Fibroblast of lung (primary cell): ENCODE measurements at places on chromosomes 5 and 9.

DNA sequence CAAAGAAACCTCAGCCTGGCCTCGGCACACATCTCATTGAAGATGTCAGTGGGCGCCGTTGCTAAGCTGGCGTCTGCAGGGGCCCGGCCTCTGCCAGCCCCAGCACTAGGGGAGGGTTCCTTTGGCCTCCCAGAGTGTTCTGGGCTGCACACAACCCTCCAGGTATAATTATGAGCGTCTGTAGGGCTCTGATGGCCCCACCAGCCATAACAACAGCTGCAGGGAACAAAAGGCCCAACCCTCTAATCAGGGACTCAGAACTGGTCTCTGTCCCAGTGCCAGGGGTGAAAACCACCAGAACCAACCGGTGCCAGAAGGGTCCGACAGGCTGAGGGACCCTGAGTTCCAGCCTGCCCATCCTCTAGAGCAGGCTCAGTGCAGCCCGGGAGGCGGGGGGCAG lies 39.5 kb upstream of the SLC12A7 start:
- H3K4me1 ChIP-seq: no peaks in the 10 kb centered on the region
- peaks cover 8% of the 10 kb centered on the region for H3K27me3 ChIP-seq
- no peak for DNase-seq
- H3K4me3 ChIP-seq: no peak overlapping the region
- H3K36me3 ChIP-seq: no peaks in the 10 kb centered on the region

DNA sequence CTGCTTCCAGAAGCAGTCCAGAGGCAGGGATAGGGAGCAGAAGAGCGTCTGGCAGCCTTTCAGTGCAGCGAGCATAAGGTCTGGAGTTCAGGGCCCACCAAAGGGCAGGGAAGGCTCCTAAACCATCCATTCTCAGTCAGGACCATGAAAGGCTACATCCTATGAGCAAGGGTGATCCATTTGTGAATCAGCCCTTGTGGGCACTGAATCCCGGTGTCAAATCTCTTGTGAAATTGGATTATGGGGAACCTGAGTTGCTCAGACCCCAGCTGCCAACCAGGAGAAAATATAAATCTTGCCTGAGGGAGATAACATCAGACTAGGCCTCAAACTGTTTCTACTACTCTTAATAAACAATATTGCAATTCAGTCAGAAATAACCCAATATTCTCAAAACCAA lies 204.4 kb downstream of the SYK start:
- H3K27me3 ChIP-seq: no peaks in the 10 kb centered on the region
- H3K4me1 ChIP-seq: no peaks in the 10 kb centered on the region
- no peak overlapping the region for H3K4me3 ChIP-seq
- no peak for DNase-seq
- H3K36me3 ChIP-seq: no peaks in the 10 kb centered on the region

GRCh38 chr9:34170237-34170991 lies 8.4 kb upstream of the UBAP1 start:
- no peaks in the 10 kb centered on the region for H3K36me3 ChIP-seq
- no peaks in the 10 kb centered on the region for H3K4me1 ChIP-seq
- H3K4me3 ChIP-seq: no peak overlapping the region
- no peak for DNase-seq

DNA sequence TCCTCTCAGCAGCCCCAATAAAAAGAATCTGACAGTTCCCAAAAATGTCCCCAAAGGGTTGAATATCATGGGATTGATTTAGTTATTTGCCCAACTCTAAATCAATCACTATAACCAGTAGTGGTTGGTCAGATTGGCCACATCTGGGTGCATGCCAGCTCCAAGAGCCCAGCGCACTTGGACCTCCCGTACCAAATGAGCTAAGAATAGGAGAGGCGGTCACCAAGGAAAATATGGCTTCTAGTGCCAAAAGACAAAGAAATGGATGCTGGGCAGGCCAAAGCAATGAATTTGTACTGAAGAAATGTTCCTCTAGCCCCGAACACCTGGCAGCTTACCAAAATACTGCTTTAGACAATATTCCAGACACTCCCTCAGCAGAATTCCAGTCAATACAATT lies 80.3 kb downstream of the RCL1 start:
- H3K27ac ChIP-seq: no peak overlapping the region
- H3K4me3 ChIP-seq: no peak overlapping the region
- no peak for DNase-seq
- no peaks in the 10 kb centered on the region for H3K4me1 ChIP-seq
- no peaks in the 10 kb centered on the region for H3K36me3 ChIP-seq
- no peaks in the 10 kb centered on the region for H3K27me3 ChIP-seq

DNA sequence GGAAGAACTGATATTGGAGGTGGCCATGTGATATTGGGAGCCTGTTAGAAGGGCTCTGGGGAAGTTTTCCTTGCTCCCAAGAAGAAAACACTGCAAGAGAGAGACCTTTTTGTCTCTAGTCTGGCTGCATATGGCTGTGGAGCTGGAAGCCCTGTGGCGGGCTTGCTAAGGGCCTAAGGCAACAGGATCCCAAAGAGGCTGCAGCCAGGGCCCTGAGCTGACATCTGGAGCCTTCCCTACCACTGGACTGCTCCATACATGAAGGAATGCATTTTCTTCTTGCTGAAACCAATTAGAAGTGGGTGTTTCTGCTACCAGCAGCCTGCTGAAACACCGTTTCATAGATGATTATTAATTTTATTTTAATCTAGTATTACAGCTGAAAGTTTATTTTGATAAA lies 42.2 kb downstream of the GNAQ start:
- H3K27ac ChIP-seq: no peak overlapping the region
- H3K4me1 ChIP-seq: peaks cover 5% of the 10 kb centered on the region
- H3K36me3 ChIP-seq: no peaks in the 10 kb centered on the region
- no peak for DNase-seq
- no peak overlapping the region for H3K4me3 ChIP-seq

DNA sequence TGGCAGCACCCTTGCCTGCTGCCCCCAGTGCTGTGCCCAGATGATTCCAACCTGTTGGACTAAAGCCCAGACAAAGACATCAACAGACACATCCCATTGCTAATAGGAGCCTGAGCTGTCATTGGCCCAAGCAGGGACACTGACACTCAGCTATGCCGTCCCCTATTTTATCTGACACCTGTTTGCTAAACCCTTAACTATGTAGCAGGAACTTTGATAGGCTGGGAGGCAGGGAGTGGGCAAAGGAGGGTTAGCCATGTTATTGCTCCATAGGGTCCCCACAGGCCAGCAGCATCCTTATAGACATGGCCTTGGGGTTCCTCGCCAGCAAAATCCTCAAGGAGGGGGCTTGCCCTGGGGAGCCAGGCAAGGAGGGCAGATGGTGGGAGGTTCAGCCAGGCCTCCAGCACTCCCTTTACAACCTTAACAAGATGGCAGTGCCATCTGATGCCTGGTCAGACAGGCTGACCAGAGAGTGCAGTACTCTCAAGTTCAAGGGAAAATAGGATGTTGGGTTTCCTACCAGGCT lies 50.4 kb upstream of the CDKN2AIPNL start:
- H3K4me3 ChIP-seq: no peak overlapping the region
- no peaks in the 10 kb centered on the region for H3K27me3 ChIP-seq
- H3K4me1 ChIP-seq: peaks cover 5% of the 10 kb centered on the region

DNA sequence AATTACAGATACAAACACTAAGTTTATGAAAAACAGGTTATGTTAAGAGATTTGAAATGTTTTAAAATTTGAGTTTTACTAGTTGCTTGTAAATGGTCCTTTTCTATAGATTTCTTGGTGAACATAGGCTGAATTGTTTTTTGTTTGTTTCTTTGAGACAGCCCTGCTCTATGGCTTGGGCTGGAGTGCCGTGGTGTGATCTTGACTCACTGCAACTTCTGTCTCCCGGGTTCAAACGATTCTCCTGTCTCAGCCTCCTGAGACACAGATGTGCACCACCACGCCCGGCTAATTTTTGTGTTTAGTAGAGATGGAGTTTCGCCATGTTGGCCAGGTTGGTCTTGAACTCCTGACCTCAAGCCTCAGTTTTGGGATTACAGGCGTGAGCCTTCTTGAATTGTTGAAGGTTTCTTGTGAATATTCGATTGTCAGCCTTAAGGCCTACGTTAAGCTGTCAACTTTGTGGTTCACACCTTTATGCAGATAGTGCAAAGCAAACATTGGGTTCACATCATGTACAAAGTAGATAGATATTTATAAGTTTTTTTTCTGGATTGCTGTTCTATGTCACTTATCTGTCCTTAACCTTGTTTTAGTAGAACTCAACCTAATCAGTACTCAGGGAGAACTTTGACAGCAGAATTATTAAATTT lies 26.2 kb downstream of the UHRF2 start:
- H3K27ac ChIP-seq: no peak overlapping the region
- peaks cover 2% of the 10 kb centered on the region for H3K4me1 ChIP-seq
- DNase-seq: no peak
- H3K36me3 ChIP-seq: no peaks in the 10 kb centered on the region

DNA sequence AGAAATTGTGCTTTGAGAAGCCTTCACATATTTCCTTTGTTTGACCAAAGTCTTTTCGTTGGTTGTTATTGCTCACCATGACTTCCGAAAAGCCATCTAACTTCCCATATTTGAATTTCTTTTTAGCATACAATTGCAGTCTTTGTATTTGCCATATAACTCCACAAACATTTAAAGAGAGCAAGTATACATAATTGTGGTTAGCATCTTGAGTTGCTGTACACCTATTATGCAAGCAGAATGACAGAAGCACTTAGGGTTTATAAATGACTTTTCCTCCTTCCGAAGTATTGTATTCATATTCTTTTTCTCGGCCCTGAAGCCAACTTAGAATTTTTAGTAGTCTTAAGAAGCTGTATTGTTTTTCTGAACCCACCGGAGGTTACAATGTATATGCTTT lies 250.4 kb downstream of the RFK start:
- H3K4me3 ChIP-seq: no peak overlapping the region
- no peaks in the 10 kb centered on the region for H3K36me3 ChIP-seq
- H3K4me1 ChIP-seq: no peaks in the 10 kb centered on the region
- DNase-seq: peak; percentile 54

DNA sequence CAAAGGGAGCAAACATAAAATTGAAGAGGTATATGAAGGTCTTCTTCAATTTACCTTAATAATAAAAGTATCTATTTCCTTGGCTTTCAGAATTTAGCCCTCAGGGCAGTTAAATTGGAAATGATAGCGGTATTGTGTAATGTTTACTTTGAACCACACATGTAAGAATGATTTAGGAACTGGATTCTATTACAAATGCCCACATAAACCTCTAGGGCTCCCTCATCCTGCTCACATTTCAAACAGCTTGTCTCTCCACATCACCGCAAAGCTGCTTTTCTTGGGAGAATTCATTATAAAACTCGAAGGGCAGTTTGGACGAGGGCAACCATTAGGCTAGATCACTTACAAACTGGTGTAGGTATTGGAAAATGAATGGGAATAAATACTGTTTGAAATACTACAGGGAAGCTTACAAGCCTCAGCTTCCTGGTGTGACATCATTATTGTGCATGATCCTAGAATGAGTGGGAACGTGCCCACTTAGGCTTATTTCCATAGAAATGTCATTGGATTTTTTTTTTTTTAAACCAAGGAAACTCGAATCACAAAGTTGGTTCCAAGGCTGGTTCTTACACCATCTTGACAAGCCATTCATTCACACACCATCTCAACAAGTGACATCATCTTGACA lies 47.3 kb downstream of the MTRR start:
- no peaks in the 10 kb centered on the region for H3K27me3 ChIP-seq
- no peak overlapping the region for H3K4me3 ChIP-seq
- DNase-seq: peak; percentile 19
- no peak overlapping the region for H3K27ac ChIP-seq
- H3K36me3 ChIP-seq: no peaks in the 10 kb centered on the region
- no peaks in the 10 kb centered on the region for H3K4me1 ChIP-seq

GRCh38 chr5:118965890-118966289 lies 22.5 kb downstream of the DTWD2 start:
- no peaks in the 10 kb centered on the region for H3K4me1 ChIP-seq
- no peaks in the 10 kb centered on the region for H3K36me3 ChIP-seq
- no peak overlapping the region for H3K4me3 ChIP-seq
- H3K27ac ChIP-seq: no peak overlapping the region

- no peak overlapping the region for H3K4me3 ChIP-seq
- no peak for DNase-seq
- H3K27ac ChIP-seq: no peak overlapping the region
- peaks cover 9% of the 10 kb centered on the region for H3K4me1 ChIP-seq
- no peaks in the 10 kb centered on the region for H3K27me3 ChIP-seq
Measured at GRCh38 chr9:79615038-79615437, 43.3 kb downstream of the TLE4 start.

DNA sequence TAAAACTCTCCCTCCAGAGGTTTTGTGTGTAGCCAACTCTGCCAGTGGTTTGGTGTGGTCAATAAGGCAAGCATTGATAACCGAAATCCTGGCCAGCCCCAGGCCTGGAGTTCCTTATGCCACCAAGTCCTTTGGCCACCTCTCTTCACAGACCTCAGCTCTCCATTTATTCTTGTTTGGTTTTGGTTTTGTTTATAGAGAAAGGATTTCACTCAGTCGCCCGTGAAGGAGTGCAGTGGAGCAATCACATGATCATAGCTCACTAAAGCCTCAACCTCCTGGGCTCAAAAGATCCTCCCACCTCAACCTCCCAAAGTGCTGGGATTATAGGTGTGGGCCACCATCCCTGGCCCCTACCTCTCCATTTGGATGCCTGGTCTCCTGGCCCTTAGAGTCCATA lies 55.4 kb upstream of the PPARGC1B start:
- H3K36me3 ChIP-seq: no peaks in the 10 kb centered on the region
- H3K27ac ChIP-seq: no peak overlapping the region
- H3K4me3 ChIP-seq: no peak overlapping the region
- no peaks in the 10 kb centered on the region for H3K4me1 ChIP-seq

- no peaks in the 10 kb centered on the region for H3K4me1 ChIP-seq
- no peak overlapping the region for H3K4me3 ChIP-seq
- DNase-seq: no peak
- no peaks in the 10 kb centered on the region for H3K36me3 ChIP-seq
- H3K27ac ChIP-seq: no peak overlapping the region
Measured at GRCh38 chr5:31815376-31815775, 176.4 kb downstream of the PDZD2 start.

- H3K27ac ChIP-seq: peak overlapping the region; percentile 36
- peaks cover 11% of the 10 kb centered on the region for H3K36me3 ChIP-seq
- no peak for DNase-seq
Measured at GRCh38 chr9:98225015-98225442, 30.4 kb downstream of the TBC1D2 start.

- no peaks in the 10 kb centered on the region for H3K36me3 ChIP-seq
- H3K27ac ChIP-seq: no peak overlapping the region
- peaks cover 5% of the 10 kb centered on the region for H3K27me3 ChIP-seq
- no peak for DNase-seq
- H3K4me3 ChIP-seq: no peak overlapping the region
Measured at GRCh38 chr5:79859588-79859987, 131.5 kb downstream of the MTX3 start.

GRCh38 chr9:121121582-121122087 lies 46.9 kb downstream of the CNTRL start:
- peaks cover 2% of the 10 kb centered on the region for H3K4me1 ChIP-seq
- no peaks in the 10 kb centered on the region for H3K36me3 ChIP-seq
- H3K27ac ChIP-seq: no peak overlapping the region
- H3K4me3 ChIP-seq: peak overlapping the region; percentile 64

- no peak overlapping the region for H3K4me3 ChIP-seq
- peak; percentile 53 for DNase-seq
- no peaks in the 10 kb centered on the region for H3K36me3 ChIP-seq
- no peak overlapping the region for H3K27ac ChIP-seq
- no peaks in the 10 kb centered on the region for H3K4me1 ChIP-seq
Measured at GRCh38 chr9:96061293-96061987, 185.9 kb downstream of the ERCC6L2 start.

GRCh38 chr5:181199881-181200638 lies 4.9 kb downstream of the TRIM7 start:
- H3K4me3 ChIP-seq: no peak overlapping the region
- no peaks in the 10 kb centered on the region for H3K27me3 ChIP-seq
- H3K36me3 ChIP-seq: no peaks in the 10 kb centered on the region
